Colonic mucosa (tissue), 4 donors: ENCODE measurements at places on chromosomes 12 and 14. TPM values are rescaled to one million over a fixed set of nuclear protein-coding genes. Genes with fewer than 3 reads are reported as not detected.

Gene PLXNC1
- 12.4 TPM for total RNA-seq

Gene SCN8A
- 4.2 TPM for total RNA-seq

Gene PGF
- total RNA-seq = 2.2 TPM

Gene AMIGO2
- total RNA-seq = 11.1 TPM

Gene TUNAR
- 0.11 TPM for total RNA-seq

Gene KRT73
- not detected for total RNA-seq

Gene TSPAN19
- not detected for total RNA-seq

Gene SIX1
- not detected for total RNA-seq

Gene MYH6
- not detected for total RNA-seq

Gene HOXC4
- total RNA-seq = not detected

Gene TMPRSS12
- not detected for total RNA-seq

Gene LDHB
- 330 TPM for total RNA-seq

Gene GATC
- total RNA-seq = 34.1 TPM

Gene SLCO1C1
- 0.37 TPM for total RNA-seq

Gene CD9
- total RNA-seq = 589 TPM

Gene HOXC12
- not detected for total RNA-seq

Gene DNAAF2
- 8.3 TPM for total RNA-seq

Gene KRT77
- total RNA-seq = not detected

Gene RPL41
- 3,248 TPM for total RNA-seq

Gene EIF2B2
- 34.0 TPM for total RNA-seq

Gene CACNA1C
- total RNA-seq = 10.2 TPM

Gene NELL2
- 2.1 TPM for total RNA-seq

Gene POTEG
- total RNA-seq = not detected

Gene NKX2-1
- 0.32 TPM for total RNA-seq

Gene GRIP1
- total RNA-seq = 3.7 TPM

Gene SERPINA3
- total RNA-seq = 11.8 TPM

Gene CLEC1B
- total RNA-seq = not detected

Gene DLK1
- not detected for total RNA-seq

Gene ZNF891
- total RNA-seq = 1.3 TPM

Gene NOVA1
- 3.6 TPM for total RNA-seq

Gene TRHDE
- total RNA-seq = 8.7 TPM

Gene SPIC
- not detected for total RNA-seq

Gene ADAM21
- not detected for total RNA-seq
